Left renal pelvis (tissue), 4 donors: ENCODE measurements at places on chromosomes 7 and 10. TPM values are rescaled to one million over a fixed set of nuclear protein-coding genes. Genes with fewer than 3 reads are reported as not detected.

DNA sequence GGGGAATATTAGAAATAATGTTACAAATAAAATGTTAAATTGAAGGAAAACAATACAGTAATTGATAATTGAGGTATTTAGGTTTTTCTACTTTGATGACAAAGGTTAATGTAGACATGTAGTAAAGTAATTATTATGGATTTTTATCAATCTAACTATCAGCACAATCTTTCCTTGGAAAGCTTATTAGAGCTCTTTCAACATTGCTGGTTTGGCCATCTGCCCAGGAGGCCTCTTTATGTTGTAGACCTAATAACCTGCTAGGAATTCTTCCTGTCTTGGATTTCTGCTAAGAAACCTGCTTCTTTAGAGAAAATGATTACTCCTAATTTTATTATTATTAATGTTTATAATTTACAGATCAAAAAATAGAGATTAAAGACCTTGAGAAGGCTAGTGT lies 78.9 kb downstream of the CHRM2 start:
- DNase-seq, result no peak

DNA sequence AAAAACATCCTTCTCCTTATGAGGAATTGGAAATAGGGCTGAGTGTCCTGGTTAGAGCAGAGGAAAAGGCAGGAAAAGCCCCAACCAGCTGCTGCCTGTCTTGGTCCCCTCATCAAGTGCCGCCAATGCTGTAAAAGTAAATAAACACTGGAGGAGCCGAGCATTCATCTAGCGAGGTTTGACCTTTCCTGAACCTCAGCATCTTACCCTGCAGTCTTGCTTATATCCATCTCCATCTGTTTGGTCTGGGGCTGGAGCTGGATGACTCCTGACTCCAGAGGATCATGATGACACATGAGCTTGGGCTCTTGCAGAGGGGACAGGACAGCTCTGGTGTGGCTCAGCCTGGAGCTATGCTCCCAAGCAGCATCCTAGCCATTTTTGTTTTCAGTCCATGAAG lies 501.1 kb downstream of the TNS3 start:
- DNase-seq, result no peak

MIOS gene
- 47.3 TPM for polyA plus RNA-seq

DNA sequence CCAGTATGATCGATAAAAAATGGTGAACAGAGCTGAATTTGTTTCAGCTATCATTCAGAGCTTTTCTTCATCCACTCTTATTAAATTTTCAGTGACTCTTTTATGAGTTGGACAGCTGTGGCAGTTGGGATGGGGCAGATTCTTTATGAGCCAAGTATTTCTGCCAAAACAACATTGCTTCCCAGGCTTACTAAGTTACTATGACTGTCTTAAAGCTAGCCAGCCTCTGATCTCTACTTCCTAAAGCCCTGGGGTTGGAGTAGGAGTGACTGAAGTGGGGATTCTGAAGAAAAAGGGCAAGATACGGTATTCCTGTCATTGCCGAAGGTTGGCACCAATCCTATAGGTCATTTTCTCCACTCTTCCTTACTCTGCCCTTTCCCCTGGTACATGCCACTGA lies 12.7 kb downstream of the RPP30 start:
- DNase-seq, result no peak

GRCh38 chr10:114928818-114929217 lies 9.2 kb upstream of the TRUB1 start:
- DNase-seq, result no peak

DNA sequence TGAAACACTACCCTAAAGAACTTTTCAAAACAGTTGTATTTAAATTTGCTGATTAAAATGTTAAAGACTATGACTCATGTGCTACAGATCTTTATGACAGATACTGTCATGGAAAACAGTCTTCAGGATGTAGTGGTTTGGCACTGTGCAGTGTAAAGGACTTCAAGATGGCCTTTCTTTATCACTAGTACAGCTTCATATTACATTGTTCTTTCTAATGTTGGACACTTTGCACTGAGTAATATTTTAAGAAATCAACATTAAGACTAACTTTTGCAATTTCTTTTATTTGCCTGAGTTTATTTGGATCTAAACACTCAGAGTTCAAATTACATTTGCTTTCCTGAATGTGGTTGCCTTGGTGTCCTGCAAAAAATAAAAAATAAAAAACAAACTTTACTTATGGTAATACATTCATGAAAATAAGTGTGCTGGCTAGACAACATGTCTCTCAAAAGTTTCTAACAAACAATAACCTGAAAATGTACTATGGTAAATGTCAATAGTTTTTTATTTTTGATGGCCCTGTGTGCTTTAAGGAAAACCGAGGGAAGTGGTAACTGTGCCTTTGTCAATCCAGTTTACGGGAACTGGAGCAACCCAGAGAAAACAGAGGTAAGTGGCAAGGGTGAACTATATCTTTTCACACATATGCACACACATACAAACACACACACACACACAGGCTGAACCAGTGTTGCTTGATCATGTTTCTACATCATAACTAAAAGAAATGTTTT lies 85.9 kb upstream of the PLXDC2 start:
- DNase-seq, result no peak

SLC13A1 gene
- 21.4 TPM for polyA plus RNA-seq

- DNase-seq, result no peak
Measured at GRCh38 chr10:129768437-129769355, 195.4 kb downstream of the EBF3 start.

DNA sequence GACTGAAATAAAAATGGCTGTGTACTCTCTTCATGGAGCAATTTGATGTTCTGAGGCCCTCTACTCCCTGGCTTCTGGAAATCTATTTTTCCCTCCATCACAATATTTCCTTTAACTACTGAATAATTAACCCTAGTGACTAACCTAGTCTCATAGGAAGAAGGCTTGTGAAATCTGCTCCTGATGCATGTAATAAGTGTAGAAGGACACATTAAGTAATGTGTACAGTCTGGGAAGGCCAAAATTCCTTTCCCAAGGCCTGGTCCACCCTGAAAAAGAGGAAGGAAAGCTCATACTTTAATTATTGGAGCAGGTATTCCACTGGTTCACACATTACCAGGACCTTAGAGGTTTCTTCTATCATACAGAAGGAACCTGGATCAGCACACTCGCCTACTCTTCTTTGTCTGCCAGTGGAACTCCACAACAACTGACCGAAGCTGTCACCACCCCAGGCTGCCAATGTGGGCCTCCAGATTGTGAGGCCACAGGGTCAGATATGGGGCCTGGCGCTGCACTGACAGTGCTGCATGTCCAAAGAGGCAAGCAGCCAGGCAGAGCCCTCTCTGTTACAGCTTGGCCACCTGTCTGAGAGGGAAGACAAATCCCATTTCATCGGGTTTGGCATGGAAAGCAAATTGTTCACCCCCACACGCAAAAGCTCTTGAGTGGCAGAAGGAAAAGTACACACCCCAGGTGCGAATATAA lies 54.4 kb upstream of the FAM133B start:
- no peak for DNase-seq

EGFR gene
- polyA plus RNA-seq, result 31.0 TPM

DNA sequence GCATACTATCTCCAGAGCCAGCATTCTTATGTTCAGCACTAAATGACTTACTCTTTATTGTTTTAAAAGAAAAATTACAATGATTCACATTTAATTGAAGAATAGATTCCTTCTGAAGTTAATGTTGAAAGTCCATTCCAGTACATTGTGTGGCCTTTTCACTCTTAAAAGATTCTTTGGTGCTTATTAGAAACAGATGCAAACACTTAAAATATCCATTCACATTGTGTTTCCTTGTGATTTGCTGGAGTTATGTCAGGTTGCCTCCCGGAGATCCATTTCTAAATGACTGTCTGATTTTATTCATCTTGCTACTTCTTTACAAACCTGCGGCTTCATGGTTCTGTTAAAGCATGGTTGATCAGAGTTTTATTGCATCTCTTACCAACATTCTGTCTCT lies 152.8 kb downstream of the FOXP2 start:
- DNase-seq, result no peak

STK31 gene
- 0.38 TPM for polyA plus RNA-seq

SPAM1 gene
- polyA plus RNA-seq, result not detected

DNA sequence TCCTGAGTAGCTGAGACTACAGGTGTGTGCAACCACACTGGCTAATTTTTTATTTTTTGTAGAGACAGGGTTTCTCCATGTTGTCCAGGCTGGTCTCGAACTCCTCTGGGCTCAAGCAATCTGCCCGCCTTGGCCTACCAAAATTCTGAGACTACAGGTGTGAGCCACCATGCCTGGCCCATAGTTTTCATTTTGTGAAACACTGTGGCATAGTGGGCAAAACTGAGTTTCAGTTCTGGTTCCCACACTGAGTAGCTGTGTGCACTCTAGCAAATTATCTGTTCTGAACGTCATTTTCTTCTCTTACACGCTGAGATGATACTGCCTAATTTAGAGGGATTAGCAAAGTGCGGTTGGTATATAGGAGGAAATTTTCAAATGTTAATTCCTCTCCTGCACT lies 13.5 kb downstream of the ATP5MK start:
- DNase-seq, result no peak

PON3 gene
- polyA plus RNA-seq, result 1.8 TPM

GRCh38 chr10:127854769-127855590 lies 37.8 kb downstream of the CLRN3 start:
- no peak for DNase-seq

PROSER2 gene
- polyA plus RNA-seq, result 5.4 TPM

- no peak for DNase-seq
Measured at GRCh38 chr10:124231168-124232155, 138.1 kb upstream of the CHST15 start.

DNA sequence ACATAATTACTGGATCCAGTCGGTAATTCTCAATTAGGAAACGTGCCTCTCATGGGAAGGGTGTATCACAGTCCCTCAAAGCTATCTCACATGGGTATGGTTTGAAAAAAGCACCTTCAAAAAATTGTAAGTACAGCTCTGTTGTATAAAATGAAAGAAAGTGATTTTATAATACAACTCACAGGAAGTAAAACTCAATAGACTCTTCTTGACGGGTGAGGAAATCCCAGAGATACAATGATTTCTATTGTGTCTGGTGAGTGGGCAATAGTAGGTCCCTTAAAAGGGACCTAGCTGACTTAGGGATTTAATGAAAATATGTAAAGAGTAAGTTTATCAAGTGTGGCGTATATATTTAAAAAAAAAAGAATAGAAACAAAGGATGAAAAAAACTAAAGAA lies 27.0 kb downstream of the TASOR2 start:
- no peak for DNase-seq

ENKUR gene
- polyA plus RNA-seq, result 1.5 TPM

DNA sequence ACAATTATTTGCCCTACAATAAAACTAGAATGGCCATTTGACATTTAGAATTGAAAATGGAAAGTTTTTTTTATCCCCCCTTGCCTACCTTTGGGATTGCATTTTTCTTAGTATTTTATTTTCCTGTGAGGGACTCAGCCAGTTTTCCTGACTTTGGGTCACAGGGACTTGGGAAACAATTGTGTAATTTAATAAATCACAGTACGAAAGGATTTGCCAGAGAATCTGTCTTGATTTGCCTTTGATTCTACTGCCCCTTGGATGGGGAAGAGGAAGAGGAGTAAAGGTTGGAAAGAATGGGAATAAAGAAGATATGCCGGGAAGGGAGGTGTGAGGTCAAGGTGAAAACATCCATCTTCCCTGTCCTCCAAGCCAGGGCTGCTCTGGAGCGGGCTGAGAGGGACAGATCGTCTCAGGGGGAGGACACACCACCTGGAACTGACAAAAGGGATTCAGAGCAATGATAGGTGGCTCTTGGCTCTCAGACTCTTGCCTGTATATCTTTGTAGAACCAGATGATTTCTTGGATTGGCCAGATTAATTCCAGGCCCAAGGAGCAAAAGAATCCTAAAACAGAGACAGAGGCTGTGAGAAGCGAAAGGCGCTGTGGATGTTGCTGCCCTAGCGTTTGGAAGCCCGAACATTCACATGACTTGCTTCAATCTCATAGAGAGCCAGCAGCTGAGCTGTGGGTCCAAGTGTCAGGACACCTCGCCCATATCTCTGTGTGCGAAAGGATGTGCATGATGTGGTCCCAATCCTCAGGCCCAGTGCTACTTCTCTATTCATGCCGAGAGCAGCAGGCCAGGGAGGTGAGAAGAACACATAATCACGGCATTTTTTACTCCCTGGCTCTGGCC lies 50.3 kb upstream of the ZEB1 start:
- DNase-seq, result no peak

- DNase-seq, result no peak
Measured at GRCh38 chr10:5628451-5629302, 37.7 kb downstream of the ASB13 start.

DNA sequence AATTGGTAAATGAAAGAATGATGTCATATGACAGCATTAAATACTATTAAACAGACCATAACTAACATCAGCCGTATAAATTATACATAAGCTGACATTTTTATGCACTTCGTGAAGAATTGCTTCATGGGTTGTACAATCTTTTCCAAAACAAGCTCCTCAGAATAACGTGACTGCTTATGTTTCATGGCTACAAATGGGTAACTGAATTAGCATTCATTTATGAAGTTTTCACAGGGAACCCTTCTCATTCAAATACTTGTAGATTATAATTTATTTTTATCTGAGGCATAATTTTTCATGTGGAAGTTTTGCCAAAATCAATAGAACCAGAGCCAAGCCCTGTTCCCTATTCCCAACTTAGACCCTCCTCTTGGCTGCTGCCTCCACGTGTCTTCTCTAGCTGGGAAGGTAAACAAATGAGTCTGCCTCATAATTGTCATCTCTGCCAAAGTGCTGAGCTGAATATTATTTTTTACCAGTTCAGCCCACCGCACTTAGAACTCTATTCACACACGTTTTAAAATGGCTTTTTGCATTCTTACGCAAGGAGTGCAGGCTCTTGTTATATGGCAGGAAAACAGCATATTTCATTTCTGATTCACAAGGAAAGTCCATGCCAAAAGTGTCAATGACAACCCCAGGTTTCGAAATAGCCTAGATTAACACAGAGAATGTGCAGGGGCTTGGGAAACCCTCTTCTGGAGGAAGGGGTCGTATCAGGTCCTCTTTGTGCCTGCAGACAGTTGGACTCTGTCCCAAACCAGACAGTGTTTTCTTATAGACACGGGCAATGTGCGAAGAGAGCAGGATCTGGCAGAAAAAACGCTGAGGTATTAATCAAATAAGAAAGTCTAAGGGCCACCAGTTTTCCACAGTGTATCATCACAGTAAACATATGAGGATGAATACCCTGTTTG lies 370.7 kb upstream of the MGMT start:
- peak; percentile 24 for DNase-seq

DNA sequence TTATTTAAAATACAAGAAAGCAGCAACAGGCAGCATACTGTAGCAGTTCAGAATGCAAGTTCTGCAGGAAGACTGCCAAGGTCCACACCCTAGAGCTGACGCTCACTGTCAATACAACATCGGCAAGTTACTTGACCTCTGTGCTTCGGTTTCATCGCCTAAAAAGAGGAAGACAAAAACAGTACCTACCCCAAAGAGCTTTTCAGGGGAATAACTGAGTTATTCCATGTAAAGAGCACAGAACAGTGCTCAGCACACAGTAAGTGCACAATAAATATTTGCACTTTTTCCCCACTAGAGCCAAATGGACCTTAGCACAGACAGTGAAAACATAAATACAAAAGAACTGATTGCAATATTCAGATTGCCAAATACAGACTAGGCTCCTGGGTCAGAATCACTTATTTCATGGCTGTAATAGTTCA lies 88.6 kb downstream of the USP6NL start:
- no peak for DNase-seq
